ENCODE measurements at places on chromosomes 7 and 10. TPM values are rescaled to one million over a fixed set of nuclear protein-coding genes. Genes with fewer than 3 reads are reported as not detected.

PARP12 gene
- 29.9 TPM for total RNA-seq

ARHGAP22 gene
- 4.7 TPM for total RNA-seq

SLC13A1 gene
- not detected for total RNA-seq

ELFN1 gene
- 0.54 TPM for total RNA-seq

ENTPD1 gene
- total RNA-seq = 19.9 TPM

MEST gene
- 14.1 TPM for total RNA-seq

ZPBP gene
- not detected for total RNA-seq

PDE1C gene
- total RNA-seq = 13.2 TPM

- DNase-seq = no peak
- no peak overlapping the region for H3K4me3 ChIP-seq
- H3K27ac ChIP-seq = no peak overlapping the region
- H3K27me3 ChIP-seq = no peaks in the 10 kb centered on the region
- no peaks in the 10 kb centered on the region for H3K36me3 ChIP-seq
Observed at GRCh38 chr7:158428131-158428836, 159.3 kb downstream of the PTPRN2 start.

DNA sequence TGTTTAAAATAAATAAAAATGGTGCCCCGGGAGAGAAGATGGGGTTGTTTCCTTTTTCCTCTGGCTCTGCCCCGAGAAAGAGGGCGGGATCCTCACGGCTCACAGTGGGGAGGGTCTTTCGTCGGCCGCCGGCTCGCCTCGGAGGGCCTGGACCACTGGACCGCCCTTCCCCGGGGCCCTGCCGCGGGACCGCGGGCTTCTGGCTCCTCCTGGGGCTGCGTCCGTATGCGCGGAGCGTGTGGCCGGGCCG, 3.5 kb upstream of the IGF2BP3 start:
- H3K4me1 ChIP-seq = peaks cover 41% of the 10 kb centered on the region
- no peak for DNase-seq
- peaks cover 100% of the 10 kb centered on the region for H3K27me3 ChIP-seq
- no peaks in the 10 kb centered on the region for H3K36me3 ChIP-seq
- peak overlapping the region; percentile 6 for H3K4me3 ChIP-seq
- H3K27ac ChIP-seq = no peak overlapping the region

DNA sequence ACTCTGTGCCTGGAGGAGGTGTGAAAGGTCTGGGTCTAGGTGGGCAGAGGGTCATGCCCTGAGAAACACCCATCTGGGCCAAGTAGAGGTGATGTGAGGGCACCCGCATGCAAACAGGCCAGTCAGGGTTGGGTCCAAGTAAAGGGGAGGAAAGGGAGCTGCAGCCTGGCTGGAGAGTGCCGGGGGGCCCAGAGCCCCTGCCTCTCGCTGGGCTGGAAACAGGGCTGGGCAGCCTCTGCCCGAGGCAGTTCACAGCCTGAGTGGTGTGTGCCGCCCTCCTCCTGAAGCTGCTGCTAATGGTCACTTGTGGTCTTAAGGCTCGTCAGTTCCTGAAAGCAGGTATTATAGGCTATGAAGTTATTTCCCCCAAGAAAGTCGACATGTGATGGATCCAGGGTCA, 7.3 kb downstream of the CYP2E1 start:
- H3K36me3 ChIP-seq = no peaks in the 10 kb centered on the region
- peaks cover 7% of the 10 kb centered on the region for H3K27me3 ChIP-seq
- H3K27ac ChIP-seq = no peak overlapping the region
- H3K4me3 ChIP-seq = no peak overlapping the region
- no peaks in the 10 kb centered on the region for H3K4me1 ChIP-seq

DNA sequence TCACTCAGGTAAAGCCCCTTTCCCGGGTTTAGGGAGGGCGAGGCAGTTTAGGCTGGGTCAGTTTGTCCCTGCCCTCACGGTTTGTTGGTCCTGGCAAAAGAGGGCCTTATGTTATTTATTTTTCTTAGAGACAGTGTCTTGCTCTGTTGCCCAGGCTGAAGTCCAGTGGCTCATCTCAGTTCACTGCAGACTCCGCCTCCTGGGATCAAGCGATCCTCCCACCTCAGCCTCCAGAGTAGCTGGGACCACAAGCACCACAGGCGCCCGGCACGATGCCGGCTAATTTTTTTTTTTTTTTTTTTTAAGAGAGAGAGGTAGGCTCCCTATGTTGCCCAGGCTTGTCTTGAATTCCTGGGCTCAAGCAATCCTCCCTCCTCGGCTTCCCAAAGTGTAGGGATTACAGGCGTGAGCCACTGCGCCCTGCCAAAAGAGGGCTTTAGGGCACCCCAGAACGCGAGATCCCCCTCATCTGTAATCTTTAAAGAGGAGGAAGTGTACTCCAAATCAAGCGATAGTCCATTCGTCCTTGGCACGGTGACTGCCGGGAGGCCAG, 626 bp upstream of the BMS1 start:
- H3K4me1 ChIP-seq = no peaks in the 10 kb centered on the region
- no peak for DNase-seq
- H3K27ac ChIP-seq = peak overlapping the region; percentile 90
- H3K27me3 ChIP-seq = no peaks in the 10 kb centered on the region
- H3K36me3 ChIP-seq = peaks cover 24% of the 10 kb centered on the region

DNA sequence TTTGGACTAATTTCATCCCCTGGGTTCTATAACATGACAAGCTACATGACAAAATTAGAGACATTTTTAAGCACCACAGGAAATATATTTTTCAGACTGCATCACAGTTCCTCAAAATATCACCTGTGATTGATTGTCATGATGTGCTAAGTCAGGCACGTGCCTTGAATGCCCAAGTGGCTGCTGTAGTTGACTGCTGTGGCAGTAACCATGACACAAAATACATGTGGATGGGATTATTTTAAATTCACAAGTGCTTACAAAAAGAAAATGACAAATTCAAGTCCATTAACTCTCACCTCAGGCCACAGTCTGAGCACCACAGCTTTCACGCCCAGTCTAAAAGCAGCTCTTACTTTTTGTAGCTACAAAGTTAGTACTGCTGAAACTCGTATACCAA, 45.5 kb downstream of the TNPO3 start:
- DNase-seq = no peak
- no peaks in the 10 kb centered on the region for H3K27me3 ChIP-seq
- H3K4me1 ChIP-seq = no peaks in the 10 kb centered on the region
- H3K27ac ChIP-seq = no peak overlapping the region
- no peak overlapping the region for H3K4me3 ChIP-seq

DNA sequence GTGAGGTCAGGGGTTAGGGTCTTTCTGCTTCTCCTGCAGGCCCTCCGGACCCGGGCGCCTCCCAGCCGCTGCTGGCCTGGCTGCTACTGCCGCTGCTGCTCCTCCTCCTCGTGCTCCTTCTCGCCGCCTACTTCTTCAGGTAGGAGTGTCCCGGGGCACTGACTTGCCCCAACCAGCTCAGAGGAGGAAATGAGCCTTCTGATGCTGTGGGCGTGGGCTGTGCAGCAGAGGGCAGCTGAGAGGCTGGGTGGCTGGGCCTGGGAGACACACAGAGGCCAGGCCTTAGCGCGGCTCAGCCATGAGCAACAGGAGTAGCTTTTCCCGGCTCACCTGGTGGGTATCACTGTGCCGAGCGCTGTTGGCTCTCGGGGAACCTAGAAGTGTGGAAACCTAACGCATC, 78.9 kb downstream of the MKI67 start:
- H3K4me3 ChIP-seq = peak overlapping the region; percentile 21
- H3K36me3 ChIP-seq = no peaks in the 10 kb centered on the region
- H3K27me3 ChIP-seq = no peaks in the 10 kb centered on the region
- peak overlapping the region; percentile 46 for H3K27ac ChIP-seq

DNA sequence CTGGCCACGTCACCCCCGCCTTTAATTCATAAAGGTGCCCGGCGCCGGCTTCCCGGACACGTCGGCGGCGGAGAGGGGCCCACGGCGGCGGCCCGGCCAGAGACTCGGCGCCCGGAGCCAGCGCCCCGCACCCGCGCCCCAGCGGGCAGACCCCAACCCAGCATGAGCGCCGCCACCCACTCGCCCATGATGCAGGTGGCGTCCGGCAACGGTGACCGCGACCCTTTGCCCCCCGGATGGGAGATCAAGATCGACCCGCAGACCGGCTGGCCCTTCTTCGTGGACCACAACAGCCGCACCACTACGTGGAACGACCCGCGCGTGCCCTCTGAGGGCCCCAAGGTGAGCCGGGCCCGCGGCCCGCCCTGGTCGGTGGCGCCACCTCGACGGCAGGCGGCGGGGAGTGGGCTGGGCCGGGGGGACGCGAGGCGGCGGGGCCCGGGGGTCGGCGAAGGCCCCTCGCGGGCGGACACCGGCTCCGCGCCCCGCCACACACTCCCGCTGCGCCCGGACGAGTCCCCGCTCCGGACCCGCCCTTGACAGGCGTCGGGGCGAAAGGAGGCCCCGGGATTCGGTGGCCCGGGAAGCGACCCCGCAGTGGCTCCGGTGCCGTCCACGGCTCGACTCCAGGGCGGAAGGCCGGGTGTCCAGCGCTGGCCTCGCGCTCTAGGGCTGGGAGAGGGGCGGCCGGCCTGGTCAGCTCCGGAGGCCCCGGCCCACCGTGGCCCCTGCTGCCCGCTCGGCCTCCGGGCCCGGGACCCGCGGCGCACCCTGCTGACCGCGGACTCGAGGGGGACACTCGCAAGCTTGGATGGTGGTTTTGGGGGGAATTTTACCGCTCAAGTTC, 557 bp downstream of the BAG3 start:
- peak overlapping the region; percentile 99 for H3K27ac ChIP-seq

- DNase-seq = no peak
- no peak overlapping the region for H3K27ac ChIP-seq
- H3K27me3 ChIP-seq = no peaks in the 10 kb centered on the region
- H3K4me3 ChIP-seq = no peak overlapping the region
Observed at GRCh38 chr7:14381936-14382335, 392.5 kb upstream of the ETV1 start.

DNA sequence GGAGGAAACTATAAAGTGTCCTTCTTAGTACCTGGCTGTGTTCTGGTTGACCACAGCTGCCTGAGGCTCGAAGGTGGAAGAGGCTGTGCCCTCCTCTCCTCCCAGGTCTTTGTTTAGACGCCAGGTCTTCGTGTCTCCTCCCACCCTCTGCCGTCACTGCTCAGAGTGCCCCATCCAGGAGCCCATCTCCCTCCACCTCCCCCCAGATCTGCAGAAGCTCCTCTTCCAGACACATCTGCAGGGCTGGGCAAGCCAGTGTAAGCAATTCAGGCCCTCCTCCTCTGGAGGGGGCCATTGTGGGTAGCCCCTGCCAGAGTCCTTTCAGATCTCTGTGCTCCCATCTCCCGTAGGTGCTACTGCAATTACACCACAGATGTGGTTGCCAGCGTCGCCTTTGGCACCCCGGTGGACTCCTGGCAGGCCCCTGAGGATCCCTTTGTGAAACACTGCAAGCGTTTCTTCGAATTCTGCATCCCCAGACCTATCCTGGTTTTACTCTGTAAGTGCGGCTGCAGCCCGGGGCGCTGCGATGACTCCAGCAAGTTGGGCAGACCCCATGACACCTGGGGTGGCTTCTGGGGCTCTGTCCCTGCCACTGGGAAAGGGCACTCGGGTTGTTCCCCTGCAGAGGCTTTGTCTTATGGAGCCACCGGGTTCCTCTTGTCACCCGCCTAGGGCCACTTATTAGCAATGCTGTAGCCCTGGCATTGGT, 107.5 kb downstream of the PARP12 start:
- H3K4me1 ChIP-seq = no peaks in the 10 kb centered on the region
- no peaks in the 10 kb centered on the region for H3K27me3 ChIP-seq
- H3K4me3 ChIP-seq = no peak overlapping the region
- no peak overlapping the region for H3K27ac ChIP-seq

- no peaks in the 10 kb centered on the region for H3K36me3 ChIP-seq
- H3K27ac ChIP-seq = no peak overlapping the region
- H3K4me3 ChIP-seq = no peak overlapping the region
- no peak for DNase-seq
Observed at GRCh38 chr10:76882245-76882644, 755.4 kb downstream of the KCNMA1 start.

DNA sequence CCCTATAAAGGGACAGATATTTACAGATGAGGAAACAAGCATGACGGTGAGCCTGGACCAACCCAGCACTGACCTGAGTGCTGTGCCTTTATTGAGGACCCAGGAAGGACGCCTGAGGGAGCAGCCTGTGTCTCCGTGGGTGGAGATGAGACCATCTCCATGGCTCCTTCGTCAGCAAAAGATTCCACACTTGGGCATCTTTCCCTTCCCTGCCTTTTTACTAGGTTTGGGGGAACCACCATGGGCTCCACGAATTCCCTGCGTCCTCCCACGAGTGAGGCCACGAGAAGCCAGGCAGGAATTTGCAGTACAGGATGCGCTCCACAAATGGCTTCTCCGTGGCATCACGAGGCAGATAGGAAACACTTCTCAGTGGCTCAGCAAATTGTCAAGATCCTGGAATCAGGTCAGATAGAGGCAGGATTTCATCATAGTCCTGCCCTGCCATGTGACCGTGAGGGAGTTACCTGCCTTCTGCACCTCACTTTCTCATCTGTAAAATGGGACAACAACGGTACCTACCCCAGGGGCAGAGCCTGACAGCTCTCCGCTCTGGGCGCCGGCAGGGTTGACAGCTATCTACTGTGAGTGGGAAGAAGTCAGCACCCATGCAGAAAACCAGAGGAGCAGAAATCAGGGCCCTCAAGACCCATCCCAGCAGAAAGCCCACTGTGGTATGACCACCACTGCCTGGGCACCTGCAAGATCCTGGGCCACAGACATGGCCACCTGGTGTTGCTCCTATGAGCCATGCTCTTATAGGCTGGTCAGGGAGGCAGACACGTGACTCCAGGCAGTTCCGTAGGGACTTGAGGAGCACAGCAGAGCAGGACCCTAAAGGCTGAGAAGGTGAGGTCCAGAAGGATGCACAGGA, 80.1 kb downstream of the GRID1 start:
- no peaks in the 10 kb centered on the region for H3K4me1 ChIP-seq
- H3K36me3 ChIP-seq = no peaks in the 10 kb centered on the region
- no peaks in the 10 kb centered on the region for H3K27me3 ChIP-seq
- H3K4me3 ChIP-seq = no peak overlapping the region

GRCh38 chr7:158362912-158363905, 224.4 kb downstream of the PTPRN2 start:
- H3K4me3 ChIP-seq = no peak overlapping the region
- H3K27ac ChIP-seq = no peak overlapping the region
- H3K27me3 ChIP-seq = no peaks in the 10 kb centered on the region
- H3K4me1 ChIP-seq = no peaks in the 10 kb centered on the region

GRCh38 chr10:58293989-58294388, 25.0 kb downstream of the CISD1 start:
- H3K4me3 ChIP-seq = no peak overlapping the region
- no peaks in the 10 kb centered on the region for H3K4me1 ChIP-seq
- H3K27me3 ChIP-seq = no peaks in the 10 kb centered on the region
- no peak for DNase-seq
- no peaks in the 10 kb centered on the region for H3K36me3 ChIP-seq
- no peak overlapping the region for H3K27ac ChIP-seq

Data from sigmoid colon (tissue), 7 donors.